Tracheal epithelial cell (primary cell): ENCODE measurements at places on chromosomes 12 and 14. TPM values are rescaled to one million over a fixed set of nuclear protein-coding genes. Genes with fewer than 3 reads are reported as not detected.

The KRT83 gene
- total RNA-seq: under 0.01 and 0.21 TPM in 2 replicates

The PRICKLE1 gene
- 0.43 and 2.9 TPM in 2 replicates for total RNA-seq

The RSRC2 gene
- total RNA-seq: 20.2 and 25.5 TPM in 2 replicates

The TMEM52B gene
- total RNA-seq: 0.24 TPM in 1 of 2 replicates, not detected in the other

The CEBPE gene
- total RNA-seq: not detected in 2 replicates

The P2RX2 gene
- total RNA-seq: not detected in 2 replicates

The FAR2 gene
- total RNA-seq: 0.85 and 3.9 TPM in 2 replicates

The SPIC gene
- not detected in 2 replicates for total RNA-seq

The IRAK3 gene
- 3.0 and 4.8 TPM in 2 replicates for total RNA-seq

The ZNF26 gene
- 8.3 and 17.8 TPM in 2 replicates for total RNA-seq

The TAS2R42 gene
- not detected in 2 replicates for total RNA-seq

The FITM1 gene
- under 0.01 and 0.24 TPM in 2 replicates for total RNA-seq

The INHBC gene
- total RNA-seq: not detected in 2 replicates

The KRT3 gene
- total RNA-seq: not detected in 2 replicates

The ACVR1B gene
- total RNA-seq: 11.1 and 13.0 TPM in 2 replicates

The SALL2 gene
- total RNA-seq: 0.85 and 1.2 TPM in 2 replicates

The FLRT2 gene
- total RNA-seq: 3.4 and 10.6 TPM in 2 replicates

The TEDC1 gene
- 2.3 and 5.1 TPM in 2 replicates for total RNA-seq

The COQ6 gene
- total RNA-seq: 9.4 and 20.5 TPM in 2 replicates

The ANKS1B gene
- total RNA-seq: 0.48 TPM in 1 of 2 replicates, not detected in the other

The FLVCR2 gene
- 1.7 and 2.8 TPM in 2 replicates for total RNA-seq

The ITGB7 gene
- 3.4 and 9.4 TPM in 2 replicates for total RNA-seq

The NEUROD4 gene
- total RNA-seq: not detected in 2 replicates

The SYNDIG1L gene
- under 0.01 TPM in 1 of 2 replicates, not detected in the other for total RNA-seq

The NOS1 gene
- 0.72 and 0.85 TPM in 2 replicates for total RNA-seq

The TAMALIN gene
- total RNA-seq: 0.48 TPM in 1 of 2 replicates, not detected in the other

The ACOT6 gene
- 0.24 and 0.43 TPM in 2 replicates for total RNA-seq

The CACNA1C gene
- total RNA-seq: 0.24 TPM in 1 of 2 replicates, not detected in the other

The CLEC1A gene
- under 0.01 TPM in 1 of 2 replicates, not detected in the other for total RNA-seq

The CHMP4A gene
- total RNA-seq: 32.8 and 40.7 TPM in 2 replicates
